ENCODE measurements at places on chromosomes 12 and 14.

DNA sequence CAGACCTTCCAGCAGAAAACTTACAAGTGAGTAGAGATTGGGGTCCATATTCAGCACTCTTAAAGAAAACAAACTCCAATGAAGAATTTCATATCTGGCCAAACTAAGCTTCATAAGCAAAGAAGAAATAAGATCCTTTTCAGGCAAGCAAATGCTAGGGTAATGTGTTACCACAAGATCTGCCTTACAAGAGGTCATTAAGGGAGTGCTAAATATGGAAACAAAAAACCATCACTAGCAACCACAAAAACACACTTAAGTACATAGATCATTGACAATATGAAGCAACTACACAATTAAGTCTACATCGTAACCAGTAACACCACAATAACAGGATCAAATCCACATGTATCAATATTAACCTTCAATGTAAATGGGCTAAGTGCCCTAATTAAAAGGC, 47.1 kb upstream of the CLEC14A start:
- no peak for DNase-seq

GRCh38 chr14:33343016-33343415, 404.3 kb downstream of the NPAS3 start:
- DNase-seq: no peak

DNA sequence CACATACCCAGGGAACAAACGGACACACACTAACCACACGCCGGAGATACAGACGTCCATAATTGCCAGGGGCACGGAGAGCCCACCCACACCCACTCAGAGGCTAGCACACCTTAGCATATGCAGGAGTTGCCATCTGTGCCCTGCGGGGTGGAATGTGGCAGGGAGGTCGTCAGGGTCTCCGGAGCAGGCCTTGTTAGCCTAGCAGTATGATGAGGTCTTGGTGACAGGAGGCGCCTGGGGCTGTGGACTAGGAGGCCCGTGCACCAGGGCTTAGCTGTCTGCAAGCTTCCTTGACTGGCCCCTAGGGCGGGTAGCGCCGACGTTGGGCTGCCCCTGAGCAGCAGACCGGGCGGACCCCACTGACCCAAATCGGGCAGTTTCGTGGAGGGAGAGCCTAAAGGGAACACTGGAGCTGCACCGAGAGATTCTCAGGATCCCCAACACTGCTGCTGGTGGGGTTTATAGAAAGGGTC, 10.0 kb downstream of the STAC3 start:
- DNase-seq: no peak

DNA sequence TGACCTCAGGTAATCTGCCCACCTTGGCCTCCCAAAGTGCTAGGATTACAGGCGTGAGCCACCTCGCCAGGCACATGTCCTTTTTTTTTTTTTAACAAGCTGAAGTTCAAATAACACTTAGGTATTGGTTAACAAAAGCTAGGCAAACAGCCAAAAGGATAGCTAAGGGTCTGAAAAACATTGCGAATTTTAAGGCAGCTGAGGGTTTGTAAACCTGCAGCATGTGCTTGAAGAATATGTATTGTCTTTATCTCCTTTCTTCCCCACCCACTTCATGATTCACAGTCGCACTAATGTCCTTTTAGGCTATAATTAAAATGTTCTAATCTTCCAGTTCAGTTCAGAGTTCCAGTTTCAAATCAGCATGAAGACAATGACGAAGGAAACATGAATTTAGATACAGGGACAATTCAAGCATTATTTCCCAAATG, 30.1 kb upstream of the CERS5 start:
- no peak for DNase-seq

DNA sequence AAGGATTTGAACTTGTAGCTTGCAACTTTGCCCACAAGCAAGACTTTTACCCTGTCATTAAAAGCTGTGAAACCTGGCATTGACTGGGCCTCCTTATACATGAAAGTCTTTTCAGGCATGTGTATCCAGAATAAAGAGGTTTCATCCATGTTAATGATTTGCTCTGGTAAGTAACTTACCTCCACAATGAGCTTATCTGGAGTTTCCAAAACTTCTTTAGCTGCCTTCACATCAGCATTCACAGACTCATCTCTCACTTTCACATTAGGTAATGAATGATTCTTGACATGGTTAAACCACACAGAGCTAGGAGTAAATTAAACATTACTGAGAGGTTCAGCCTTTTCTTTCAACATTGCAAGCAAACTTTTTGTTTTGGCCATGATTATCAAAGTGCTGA, 234.4 kb upstream of the CLEC14A start:
- DNase-seq: no peak

DNA sequence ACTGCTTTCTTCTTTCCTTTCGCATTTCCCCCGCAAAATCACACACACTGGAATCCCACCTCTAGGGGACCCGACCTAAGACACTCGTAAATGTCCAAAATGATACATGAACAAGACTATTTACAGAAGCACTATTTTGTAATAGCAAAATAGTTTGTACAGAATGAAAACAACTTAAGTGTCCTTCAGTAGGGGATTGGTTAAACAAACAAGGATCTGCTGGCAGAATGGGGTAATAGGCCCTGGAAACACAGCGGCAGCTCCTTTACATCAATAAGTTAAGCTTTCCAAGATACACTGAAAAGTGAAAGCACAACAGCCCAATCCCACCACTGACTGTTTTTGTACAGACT, 48.8 kb downstream of the LTBP2 start:
- DNase-seq: no peak

DNA sequence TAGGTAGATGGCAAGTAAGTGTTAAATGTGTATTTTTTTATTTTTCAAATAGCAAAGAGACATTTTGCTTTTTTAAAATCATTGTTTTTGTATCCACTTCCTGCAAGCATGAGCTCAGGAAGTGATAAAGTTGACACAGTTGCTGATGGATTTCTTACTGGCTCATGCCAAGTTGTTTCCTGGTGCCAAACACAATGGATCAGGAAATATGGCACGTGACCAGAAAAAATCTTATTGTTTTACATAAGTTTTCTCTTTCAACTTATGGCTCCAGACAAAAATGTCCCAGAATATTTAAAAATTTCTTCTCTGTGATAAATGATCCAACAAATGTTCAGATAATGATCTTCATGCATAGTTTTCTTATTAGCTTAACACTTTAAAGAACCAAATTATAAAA, 1279.1 kb upstream of the FLRT2 start:
- DNase-seq: no peak

- no peak for DNase-seq
These were observed 1082.9 kb downstream of the BCL11B start for GRCh38 chr14:98189062-98189461.

GRCh38 chr14:76040704-76041103, 55.1 kb downstream of the IFT43 start:
- DNase-seq: no peak

GRCh38 chr12:111584959-111585358, 14.2 kb downstream of the ATXN2 start:
- no peak for DNase-seq

- DNase-seq: no peak
These were observed 10.3 kb downstream of the DAO start for GRCh38 chr12:108890208-108890607.

- DNase-seq: no peak
These were observed 131.3 kb downstream of the TBC1D30 start for GRCh38 chr12:64955746-64956145.

GRCh38 chr12:56518570-56518969, 3.0 kb upstream of the RBMS2 start:
- no peak for DNase-seq

- peak; percentile 23 for DNase-seq
These were observed 123.1 kb downstream of the GALC start for GRCh38 chr14:87869619-87870583.

DNA sequence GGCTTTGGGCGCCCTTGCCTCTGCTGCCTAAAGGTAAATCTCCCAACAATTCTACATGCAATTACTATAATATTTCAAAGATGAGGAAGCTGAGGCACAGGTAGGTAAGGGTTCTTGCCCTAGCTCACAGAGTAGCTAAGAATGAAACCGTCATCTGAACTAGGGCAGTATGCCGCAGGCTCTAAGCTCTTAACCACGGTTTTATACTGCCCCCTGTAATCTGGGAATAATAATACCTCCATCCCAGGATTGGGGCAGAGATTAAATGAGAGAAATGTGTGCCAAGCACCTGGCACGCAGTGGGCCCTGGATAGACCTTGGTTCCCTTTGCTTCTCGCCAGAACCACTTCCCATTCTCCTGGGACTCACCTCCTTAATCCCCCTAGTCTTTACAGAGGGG, 1.5 kb upstream of the HRK start:
- no peak for DNase-seq

- DNase-seq: no peak
These were observed 17.5 kb downstream of the EVL start for GRCh38 chr14:100082723-100083122.

- no peak for DNase-seq
These were observed 36.0 kb downstream of the GPHN start for GRCh38 chr14:66543996-66544395.

DNA sequence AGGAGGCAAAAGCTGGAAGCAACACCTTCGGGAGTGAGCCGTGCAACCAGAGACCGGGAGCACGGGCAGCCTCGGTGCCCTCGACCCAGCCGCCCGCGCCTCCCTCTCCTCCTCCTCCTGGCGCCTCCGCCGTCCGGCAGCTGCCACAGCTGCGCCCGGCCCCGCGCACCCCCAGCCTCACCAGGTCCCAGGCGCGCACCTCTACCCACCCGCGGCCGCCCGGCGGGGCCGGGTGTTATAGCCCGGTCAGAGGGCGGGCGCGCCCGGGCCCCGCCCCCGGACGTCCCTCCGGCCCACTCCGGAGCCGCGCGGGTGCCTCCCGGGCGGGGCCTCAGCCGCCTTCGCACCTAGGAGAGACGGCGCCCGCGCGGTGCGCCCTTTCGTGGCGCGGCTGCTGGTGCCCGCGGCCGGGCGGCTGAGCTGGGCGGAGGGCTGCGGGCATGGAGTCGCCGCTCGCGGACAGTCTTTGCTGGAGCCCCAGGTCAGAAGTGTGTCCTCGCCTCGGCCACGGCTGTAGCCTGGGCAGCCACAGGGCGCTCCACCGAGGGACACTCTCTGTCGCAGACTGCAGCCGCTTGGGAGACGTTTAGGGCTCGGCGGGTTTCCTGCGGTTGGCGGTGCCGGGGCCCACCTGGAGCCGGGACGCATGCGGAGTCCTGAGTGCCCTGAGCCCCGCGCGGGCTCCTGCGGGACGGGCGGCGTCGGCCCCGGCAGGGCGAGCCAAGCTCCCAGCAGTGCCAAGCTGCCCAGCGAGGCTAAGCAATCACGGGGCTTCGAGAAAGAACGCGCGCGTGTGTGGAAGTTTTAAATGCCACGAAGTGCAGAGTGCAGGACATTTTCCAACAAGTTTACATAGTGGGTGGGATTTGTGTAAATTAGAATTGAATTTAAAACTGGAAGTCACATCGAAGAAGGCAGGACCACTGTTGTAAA, at the start of gene CPM:
CPM (minus strand) TSS at position 211 of the 933 bp plus-strand sequence. CDS start 334 bp downstream, outside the sequence.
- peak; percentile 56 for DNase-seq

- no peak for DNase-seq
These were observed 82.0 kb downstream of the IFT43 start for GRCh38 chr14:76067536-76067935.

- DNase-seq: no peak
These were observed 83.9 kb downstream of the FUT8 start for GRCh38 chr14:65496178-65496993.

GRCh38 chr12:26062566-26062965, 62.3 kb downstream of the BHLHE41 start:
- DNase-seq: no peak

- no peak for DNase-seq
These were observed 12.7 kb downstream of the SAMD4A start for GRCh38 chr14:54579621-54580020.

- no peak for DNase-seq
These were observed 182.0 kb upstream of the DCN start for GRCh38 chr12:91364471-91365184.

- peak; percentile 18 for DNase-seq
These were observed 811 bp downstream of the TMCC3 start for GRCh38 chr12:94649349-94650142.

- no peak for DNase-seq
These were observed 80.7 kb downstream of the GRIN2B start for GRCh38 chr12:13900718-13901117.

GRCh38 chr12:102487226-102487625, 6.9 kb upstream of the IGF1 start:
- no peak for DNase-seq

DNA sequence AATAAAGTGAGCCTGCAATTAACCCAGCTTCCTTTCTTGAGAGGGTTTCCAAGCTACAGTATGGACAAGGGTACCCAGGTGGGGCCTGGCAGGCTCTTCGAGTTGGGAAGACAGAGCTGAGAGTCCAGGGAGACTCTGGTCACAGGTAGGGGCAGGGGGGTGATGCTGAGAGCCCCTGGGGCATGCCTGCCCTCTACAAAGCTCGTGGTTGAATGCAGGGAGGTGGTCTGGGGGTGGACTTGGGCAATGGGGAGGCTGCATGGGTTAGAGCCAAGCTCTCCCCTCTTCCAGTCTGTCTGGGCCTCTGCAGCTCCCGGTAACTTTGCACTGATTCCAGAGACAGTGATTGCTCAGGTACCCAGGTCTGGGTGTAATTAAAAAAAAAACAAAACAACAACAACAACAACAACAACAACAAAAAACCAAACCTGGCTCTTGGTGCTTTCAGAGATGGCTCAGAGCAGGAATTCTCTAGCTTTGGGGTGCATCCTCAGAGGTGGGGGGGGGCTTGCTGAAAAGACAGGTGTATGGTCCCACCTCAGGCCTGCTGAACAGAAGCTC, 30.8 kb upstream of the PPP2R5C start:
- DNase-seq: no peak

GRCh38 chr14:64737391-64738280, 33.4 kb downstream of the PLEKHG3 start:
- DNase-seq: no peak

DNA sequence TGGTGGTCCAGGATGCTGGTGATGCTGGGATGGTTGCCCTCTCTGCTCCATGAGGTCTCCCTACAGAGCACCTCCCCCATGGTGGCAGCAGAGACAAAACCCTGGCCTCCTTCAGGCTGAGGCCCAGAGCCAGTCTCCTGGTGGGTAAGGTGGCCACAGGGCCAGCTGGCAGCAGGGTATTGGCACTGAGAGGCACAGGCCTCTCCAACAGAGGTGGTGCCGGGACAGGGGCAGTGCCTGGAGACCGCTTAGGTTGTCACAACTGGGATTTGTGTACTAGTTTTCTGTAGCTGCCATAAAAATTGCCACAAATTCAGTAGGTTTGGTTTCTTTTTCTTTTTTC, 6.1 kb upstream of the MTA1 start:
- peak; percentile 46 for DNase-seq

GRCh38 chr12:43957732-43958372, 122.0 kb downstream of the TMEM117 start:
- DNase-seq: no peak

Data from caudate nucleus (tissue), 63 donors.